ENCODE measurements at places on chromosomes 1 and 21. TPM values are rescaled to one million over a fixed set of nuclear protein-coding genes. Genes with fewer than 3 reads are reported as not detected.
A peak's percentile ranks its signal among the peaks of the same experiment; 100 is the strongest.

DNA sequence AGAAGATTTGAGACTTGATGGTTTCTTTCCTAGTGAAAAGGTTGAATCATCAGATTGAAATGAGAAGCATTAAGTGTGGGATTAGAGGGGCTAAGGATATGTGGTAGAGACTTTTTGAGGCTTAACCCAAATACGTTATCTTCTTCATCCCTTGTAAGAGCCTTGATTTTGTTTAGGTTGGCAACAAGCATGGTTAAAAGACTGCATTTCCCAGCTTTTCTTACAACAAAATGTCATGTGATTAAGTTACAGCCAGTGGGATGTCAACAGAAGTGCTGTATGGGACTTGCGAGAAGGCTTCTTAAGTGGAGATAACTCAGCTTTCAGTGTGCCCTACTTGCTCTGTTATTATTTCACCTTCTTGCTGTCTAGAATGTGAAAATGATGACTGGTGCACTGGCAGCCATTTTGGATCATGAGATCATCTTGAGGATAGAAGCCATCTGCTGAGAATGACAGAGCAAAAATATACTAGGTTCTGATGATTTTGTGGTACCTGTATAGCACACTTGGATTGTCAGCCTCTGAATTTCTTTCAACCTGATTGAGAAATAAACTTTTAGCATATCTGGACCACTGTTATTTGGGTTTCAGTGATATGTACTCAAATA lies 41.3 kb upstream of the GNG12 start:
- no peak for DNase-seq
- H3K4me3 ChIP-seq: no peak overlapping the region
- no peak overlapping the region for H3K27ac ChIP-seq
- no peaks in the 10 kb centered on the region for H3K4me1 ChIP-seq
- H3K27me3 ChIP-seq: peaks cover 2% of the 10 kb centered on the region
- H3K36me3 ChIP-seq: no peaks in the 10 kb centered on the region

- H3K4me1 ChIP-seq: peaks cover 24% of the 10 kb centered on the region
- H3K27ac ChIP-seq: peak overlapping the region; percentile 26
- H3K36me3 ChIP-seq: peaks cover 14% of the 10 kb centered on the region
- H3K4me3 ChIP-seq: peak overlapping the region; percentile 95
Measured at GRCh38 chr1:53015508-53015860, 46.5 kb upstream of the PODN start.

DNA sequence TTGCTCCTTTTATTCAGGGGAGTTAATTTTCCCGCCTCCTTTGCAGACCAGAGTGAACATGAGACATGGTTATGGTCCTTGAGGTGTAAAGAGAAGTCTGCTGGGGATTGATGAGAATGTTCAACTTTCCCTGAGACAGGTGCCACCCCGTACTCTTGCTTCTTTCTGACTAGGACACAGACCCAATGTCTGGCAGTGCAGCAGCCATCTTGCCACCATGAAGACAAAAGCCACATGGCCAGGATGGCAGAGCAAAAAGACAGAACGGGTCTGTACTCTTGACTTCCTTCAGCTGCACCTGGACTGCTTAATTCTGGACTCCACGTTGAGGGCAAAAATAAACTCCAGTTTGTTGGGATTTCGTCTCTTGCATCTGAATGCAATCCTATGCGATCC lies 54.1 kb downstream of the KLHDC7A start:
- no peaks in the 10 kb centered on the region for H3K4me1 ChIP-seq
- no peak overlapping the region for H3K27ac ChIP-seq
- no peaks in the 10 kb centered on the region for H3K36me3 ChIP-seq
- no peak overlapping the region for H3K4me3 ChIP-seq
- H3K27me3 ChIP-seq: no peaks in the 10 kb centered on the region

DNA sequence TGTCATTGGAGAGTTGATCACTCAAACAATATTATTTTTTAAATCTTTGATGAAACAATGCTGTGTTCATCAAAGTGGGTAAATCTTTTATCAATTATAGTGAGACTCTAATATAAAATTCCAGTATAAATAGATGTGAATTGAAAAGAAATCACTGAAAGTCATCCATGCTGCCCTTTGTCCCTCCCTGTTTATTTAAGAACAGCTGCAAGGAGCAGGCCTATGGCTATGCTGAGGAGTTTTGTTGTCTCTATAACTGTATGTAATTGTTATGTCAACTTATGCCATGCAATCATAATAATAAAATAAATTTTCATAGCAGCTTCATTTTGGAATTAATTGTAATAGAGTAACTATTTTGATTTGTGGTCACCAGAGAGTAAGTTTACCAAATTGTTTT lies 1272.4 kb upstream of the ADGRL4 start:
- H3K4me3 ChIP-seq: no peak overlapping the region
- H3K4me1 ChIP-seq: no peaks in the 10 kb centered on the region
- no peaks in the 10 kb centered on the region for H3K27me3 ChIP-seq
- no peaks in the 10 kb centered on the region for H3K36me3 ChIP-seq
- no peak for DNase-seq

AKR7A3 gene
- 1.8 TPM for total RNA-seq

PTGS2 gene
- 1.1 TPM for total RNA-seq

TMEM50A gene
- total RNA-seq: 94.1 TPM

Data from activated CD4-positive, alpha-beta T cell treated with anti-CD3 and anti-CD28 coated beads, Interleukin-2, amount 10 ng/mL, durations not matched to agents 24 days and 14 days (primary cell).